ENCODE measurements at places on chromosomes 5 and 9.

DNA sequence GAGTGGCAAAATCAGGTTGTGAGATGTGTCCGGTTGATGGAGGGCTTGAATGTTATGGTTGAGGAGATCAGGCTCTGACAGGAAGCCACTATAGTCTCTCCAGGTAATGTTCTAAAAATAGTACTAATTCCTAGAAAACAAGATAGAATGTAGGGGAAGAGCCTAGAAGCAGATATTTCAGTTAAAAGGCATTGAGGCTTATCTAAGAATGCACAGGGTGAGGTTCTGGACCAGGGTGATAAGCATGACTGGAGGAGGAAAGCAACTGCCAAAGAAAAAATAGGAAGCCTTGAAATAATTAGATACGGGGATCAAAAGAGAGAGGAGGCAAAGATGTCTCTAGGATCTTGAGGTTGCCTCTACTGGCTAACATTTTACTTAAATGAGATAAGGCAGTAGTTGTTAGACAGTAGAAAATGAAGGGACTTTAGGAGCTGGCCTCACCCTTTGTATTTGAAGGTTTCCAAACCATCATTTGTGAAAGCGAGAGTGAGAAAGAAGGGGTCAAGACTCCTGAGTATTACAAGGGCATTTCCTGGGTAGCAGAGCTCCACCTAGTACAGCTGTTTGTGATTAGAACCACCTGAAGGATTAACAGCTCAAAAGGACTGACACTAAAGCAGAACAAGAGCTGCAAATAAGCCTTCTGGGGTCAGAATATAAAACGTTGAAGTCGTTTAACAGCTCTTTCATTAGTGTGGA lies 15.4 kb upstream of the ARL15 start:
- no peak for DNase-seq

DNA sequence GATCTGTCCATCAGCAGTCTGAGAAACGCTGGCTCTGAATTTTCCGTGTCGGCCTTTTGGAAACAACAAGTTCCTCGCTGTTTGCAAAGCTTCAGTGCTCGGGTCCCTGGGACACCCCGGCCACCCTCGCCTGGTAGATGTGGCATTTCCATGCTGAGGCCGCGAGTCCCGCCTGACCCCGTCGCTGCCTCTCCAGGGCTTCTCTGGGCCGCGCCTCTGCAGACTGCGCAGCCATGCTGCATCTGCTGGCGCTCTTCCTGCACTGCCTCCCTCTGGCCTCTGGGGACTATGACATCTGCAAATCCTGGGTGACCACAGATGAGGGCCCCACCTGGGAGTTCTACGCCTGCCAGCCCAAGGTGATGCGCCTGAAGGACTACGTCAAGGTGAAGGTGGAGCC lies 4.7 kb downstream of the NTNG2 start:
- no peak for DNase-seq

DNA sequence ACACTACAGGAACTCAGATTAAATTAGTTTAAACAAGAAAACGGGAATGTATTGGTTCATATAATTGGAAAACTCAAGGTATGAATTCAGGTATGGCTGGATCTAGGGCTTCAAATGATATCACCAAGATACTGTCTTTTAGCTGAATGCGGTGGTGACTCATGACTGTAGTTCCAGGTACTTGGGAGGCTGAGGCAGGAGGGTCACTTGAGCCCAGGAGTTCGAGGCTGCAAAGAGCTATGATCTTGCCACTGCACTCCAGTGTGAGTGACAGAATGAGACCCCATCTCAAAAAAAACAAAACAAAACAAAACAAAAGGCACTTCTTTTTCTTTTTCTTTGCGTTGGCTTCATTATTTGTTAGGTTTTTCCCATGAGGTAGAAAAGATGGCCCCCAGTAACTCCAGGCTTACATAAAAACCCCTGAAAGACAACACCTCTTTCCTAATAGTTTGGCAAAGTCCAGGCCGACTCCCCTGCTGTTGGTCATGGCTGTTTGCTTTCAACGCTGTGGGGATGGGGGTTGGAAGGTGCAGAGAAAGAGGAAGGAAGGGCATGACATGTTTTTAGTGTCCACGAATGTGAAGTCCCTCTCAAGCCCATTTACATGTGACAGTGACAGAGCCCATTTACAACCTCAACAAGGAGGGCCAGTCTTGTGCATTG lies 39.8 kb upstream of the CRB2 start:
- DNase-seq = no peak

GRCh38 chr9:15693701-15694100 lies 140.9 kb downstream of the CCDC171 start:
- no peak for DNase-seq

- no peak for DNase-seq
These were observed 14.8 kb upstream of the EXOC3 start for GRCh38 chr5:428219-428618.

DNA sequence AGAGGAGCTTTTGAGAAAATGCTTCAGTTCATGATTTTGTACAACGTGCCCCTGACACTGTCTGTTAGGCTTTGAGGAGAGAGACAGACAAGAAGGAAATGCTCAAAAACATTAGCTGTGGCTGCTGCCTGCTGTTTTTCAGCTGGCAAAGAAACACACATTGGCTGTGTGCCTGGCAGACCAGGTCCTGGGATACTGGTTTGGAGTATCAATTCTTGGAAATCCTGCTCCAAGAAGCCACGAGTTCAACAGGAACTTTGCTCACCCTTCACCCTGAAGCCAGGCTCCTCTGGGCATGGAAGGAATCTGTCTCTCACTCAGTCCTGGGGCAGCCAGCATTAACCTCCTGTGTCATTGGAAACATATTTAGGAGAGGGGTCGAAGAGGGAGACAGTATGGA lies 245.5 kb downstream of the AUH start:
- DNase-seq = no peak

DNA sequence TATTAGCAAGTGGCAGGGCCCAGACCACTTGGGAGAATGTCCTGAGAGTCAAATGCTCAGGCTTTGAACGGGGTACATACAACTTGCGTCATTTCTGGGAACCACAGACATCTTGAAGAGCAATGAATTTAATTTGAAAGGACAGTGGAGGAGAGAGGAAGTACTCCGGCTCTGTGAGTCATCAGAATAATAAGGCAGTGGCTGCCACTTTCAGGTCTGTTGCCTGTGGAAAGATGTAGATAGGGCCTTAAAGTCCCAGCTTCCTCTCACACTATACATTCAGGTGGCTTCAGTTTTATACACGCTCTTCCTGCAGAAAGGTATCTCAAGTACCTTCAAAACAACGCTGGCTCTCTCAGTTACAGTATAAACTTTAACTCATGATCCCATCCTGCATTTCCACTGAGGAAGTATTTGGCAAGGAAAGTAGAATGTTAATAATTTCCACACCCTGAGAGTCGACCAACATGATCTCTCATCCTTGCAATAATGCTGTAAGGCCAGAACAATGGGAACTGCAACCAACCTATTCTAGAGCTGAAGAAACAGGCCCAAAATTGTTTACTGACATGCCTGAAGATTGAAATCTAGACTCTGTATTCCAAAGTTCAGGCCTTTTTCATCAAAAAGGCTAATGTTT lies 6.8 kb upstream of the PRUNE2 start:
- DNase-seq = no peak

- DNase-seq = no peak
These were observed 14.0 kb downstream of the ACTBL2 start for GRCh38 chr5:57468481-57469163.

GRCh38 chr9:84027201-84027600 lies 46.6 kb downstream of the RMI1 start:
- no peak for DNase-seq

- no peak for DNase-seq
These were observed 149.9 kb upstream of the GAS1 start for GRCh38 chr9:87097238-87097637.

- DNase-seq = no peak
These were observed 267.2 kb downstream of the MAT2B start for GRCh38 chr5:163772644-163773043.

DNA sequence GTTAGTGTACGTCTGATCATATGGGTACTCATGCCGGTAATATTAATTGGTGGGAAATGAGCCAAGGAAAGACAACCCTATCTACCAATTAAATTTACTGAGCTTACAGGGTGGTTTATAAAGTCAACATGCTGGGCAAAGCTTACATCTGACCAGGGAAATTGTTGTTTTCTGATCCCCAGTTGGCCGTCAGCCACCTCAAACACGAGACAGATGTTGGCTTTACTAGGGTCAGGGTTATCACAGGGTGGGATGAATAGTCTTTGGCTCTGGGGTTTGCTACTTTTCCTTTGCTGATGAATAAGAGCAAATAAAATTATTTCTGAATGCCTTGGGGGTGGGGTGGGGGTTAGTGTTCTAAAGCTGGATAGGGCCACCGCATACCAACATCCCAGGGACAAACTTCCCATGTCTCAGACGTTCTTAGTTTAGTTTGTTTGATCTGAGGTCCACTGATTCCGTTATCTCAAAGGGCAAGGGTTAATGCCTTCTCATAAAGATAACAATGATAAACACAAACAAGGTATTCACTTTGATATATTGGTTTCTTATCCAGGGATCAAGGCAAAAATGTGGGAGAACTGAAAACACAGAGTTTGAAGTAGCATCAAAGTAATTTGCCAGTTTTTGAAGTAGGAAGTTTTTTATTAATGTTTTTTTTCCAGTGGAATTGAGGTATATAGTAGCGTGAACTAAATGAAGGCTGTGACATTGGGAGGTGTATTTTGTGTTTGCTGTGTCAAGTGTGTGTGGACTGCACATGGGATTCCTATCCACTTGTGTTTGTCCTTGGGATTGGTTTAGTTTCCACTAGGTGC lies 109.1 kb upstream of the RPS23 start:
- no peak for DNase-seq

DNA sequence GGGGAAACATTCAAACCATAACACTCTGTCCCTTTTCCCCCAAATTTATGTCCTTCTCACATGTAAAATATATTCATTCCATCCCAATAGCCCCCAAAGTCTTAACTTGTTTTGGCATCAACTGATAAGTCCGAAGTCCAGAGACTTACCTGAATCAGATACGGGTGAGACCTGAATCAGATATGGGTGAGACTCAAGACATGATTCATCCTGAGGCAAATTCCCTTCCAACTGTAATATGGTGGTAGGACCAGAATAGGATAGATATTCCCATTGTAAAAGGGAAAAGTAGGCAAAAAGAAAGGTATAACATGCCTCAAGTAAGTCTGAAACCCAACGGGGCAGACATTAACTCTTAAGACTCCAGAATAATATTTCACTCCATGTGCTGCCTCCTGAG lies 115.6 kb upstream of the CKMT2 start:
- no peak for DNase-seq

- DNase-seq = no peak
These were observed 15.8 kb upstream of the FCHO2 start for GRCh38 chr5:72940082-72940481.

DNA sequence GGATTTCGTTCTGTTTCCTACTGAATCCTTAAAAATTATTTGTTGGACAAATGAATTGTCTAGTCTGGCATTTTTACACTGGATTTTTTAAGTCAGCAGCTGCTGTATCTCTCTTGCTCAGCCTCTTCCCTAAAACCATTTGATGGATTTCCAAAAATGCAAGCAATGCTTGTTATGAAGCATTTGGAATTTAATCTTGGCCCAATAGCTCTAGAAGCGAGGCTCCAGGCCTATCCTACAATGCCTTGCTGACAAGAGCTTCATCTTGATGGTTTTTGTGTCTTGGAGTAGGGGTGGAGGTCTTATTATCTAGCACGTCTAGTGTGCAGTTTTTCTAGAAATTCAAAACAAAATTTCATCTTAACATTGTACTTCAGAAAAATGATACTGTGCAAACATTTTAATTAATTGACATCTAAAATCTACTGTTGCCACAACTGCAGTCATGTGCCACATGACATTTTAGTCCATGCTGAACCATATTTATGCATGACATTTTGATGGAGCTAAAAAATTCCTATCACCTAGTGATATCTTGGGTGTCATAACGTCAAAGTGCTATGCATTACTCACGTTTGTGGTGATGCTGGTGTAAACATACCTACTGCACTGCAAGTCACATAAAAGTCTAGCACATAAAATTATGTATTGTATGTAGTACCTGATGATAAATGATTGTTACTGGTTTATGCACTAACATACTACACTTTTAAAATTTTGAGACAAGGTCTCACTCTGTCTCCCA lies 5.9 kb upstream of the RAD23B start:
- no peak for DNase-seq

DNA sequence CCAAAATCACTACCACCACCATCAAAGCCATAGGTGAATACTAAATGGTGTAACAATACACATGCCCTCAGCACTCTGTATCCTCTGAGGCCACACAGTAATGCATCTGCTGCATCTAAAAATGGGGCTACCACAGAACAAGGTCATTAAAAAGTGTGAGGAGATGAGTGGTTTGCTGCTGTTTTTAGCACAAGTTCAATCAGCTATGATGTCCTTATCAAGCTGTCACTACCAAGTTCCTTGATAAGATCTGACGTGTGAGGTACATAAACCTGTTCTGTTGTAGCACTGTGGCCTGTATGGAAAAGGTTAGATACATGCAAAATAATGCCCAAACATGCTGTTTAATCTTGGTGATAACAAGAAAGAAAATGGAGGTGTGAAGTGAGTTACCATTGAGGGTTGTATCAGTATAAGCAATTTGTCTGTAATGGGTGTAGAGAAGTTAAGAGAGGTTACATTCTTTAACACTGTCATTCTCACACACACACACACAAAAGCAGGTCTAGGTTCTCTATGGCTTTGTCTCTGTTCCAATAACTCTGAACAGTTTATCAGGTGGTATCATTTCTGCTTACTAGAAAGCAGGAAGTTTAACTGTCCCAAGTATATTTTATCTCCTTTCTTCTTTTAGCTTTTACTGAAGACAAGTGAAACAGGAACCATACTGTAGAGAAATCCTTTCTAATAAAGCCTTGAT lies 252.9 kb downstream of the CWC27 start:
- no peak for DNase-seq

GRCh38 chr5:12870872-12871539 lies 966.8 kb upstream of the CTNND2 start:
- DNase-seq = no peak

DNA sequence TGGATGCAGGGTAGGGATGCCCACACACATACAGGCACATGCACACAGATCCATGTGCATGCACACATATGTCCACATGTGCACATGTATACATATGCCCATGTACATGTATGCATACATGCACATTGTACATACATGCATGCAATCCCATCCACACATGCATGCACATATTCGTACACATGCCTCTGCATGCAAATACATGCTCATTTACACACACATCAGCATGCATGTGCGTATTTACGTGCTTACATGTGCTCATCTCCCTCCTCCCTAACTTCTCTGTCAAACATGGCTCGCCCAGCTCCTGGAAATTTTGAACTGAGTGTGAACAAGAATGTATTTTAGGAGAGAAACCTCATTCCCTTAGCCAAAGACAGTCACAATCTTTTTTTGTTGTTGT lies 6.2 kb downstream of the KCNT1 start:
- DNase-seq = no peak
